ENCODE measurements at places on chromosomes 16 and 17. TPM values are rescaled to one million over a fixed set of nuclear protein-coding genes. Genes with fewer than 3 reads are reported as not detected.

Gene ITGA2B
- total RNA-seq: not detected

Gene KRTAP9-8
- total RNA-seq: not detected

Gene LDHD
- total RNA-seq: not detected

Gene SCARF1
- total RNA-seq: 2.1 TPM

Gene SKAP1
- 0.17 TPM for total RNA-seq

Gene HLF
- 0.80 TPM for total RNA-seq
